ENCODE measurements at places on chromosomes 3 and 15. TPM values are rescaled to one million over a fixed set of nuclear protein-coding genes. Genes with fewer than 3 reads are reported as not detected.

- no peak for DNase-seq
Measured at GRCh38 chr3:72232777-72233176, 447.8 kb upstream of the PROK2 start.

DNA sequence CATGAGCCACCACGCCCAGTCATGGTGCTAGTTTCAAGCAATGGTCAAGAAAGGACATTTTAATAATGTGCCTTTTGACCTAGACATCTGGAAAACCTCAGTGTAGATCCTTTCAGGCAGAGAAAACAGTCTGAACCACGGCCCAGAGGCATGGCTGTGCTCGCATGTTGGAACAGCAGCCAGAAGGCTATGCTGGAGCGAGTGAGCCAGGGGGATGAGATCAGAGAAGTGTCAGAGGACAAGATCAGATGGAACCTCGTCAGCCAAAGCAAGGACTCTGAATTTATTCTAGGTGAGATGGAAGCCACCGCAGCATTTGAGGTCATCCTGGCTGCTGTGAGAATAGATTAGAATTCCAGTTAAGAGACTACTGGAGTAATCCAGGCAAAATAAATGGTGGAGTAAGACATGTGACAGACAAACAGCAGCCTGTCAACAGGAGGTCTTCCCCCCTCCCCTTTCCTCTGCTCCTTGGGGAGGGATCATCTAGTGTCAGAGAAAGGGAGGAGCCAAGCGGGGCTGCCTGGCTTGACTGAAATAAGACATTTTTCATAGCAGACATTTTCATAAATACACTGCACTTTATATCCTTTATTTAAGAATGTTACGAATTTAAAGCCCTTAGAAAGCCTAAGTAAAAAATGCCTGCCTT is 40.4 kb upstream of the ACKR4 start:
- no peak for DNase-seq

The GOLGA8S gene
- total RNA-seq, result not detected

GRCh38 chr3:40103829-40104228 is 205.7 kb upstream of the EIF1B start:
- no peak for DNase-seq

DNA sequence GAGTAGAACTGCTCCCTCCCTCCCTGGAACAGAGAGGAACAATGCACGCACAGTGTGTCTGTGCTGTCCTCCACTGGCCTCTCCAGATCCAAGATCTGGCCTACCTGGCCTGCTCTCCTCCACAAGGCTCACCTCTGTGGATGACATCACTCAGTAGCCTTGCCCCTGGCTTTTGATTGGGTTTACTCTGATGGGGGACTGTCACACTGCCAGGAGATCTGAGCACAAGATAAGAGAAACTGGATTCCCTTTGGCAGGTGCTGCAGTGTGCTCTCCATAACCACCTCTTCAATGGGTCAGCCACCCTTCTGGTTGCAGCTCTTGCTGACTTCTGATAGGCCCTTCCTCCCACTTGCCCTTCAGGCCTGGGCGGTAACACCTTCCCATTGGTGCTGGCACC is 22.6 kb upstream of the ANO10 start:
- no peak for DNase-seq

- DNase-seq, result no peak
Measured at GRCh38 chr3:189331002-189331418, 159.2 kb downstream of the TPRG1 start.

DNA sequence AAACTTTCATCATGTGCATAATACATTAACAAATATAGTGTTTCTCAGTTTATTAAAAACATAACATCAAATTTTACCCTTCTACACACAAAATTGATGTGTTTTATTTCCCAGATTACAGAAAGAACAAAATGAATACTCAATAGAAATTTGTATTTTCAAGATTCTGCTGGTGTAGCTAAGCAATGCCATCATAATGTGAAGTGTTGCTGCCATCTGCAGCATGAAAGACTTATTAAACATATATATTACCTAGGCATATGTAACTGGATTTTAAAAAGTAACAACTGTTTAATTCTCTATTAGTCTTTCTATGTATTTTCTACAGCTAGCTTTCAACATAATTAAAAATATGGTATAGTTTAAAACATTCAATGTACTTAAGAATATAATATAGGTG is 27.5 kb downstream of the PLSCR5 start:
- DNase-seq, result peak; percentile 39

The FBXO40 gene
- not detected for total RNA-seq

All from HepG2 (cell line).